ENCODE measurements at places on chromosomes 4 and X. TPM values are rescaled to one million over a fixed set of nuclear protein-coding genes. Genes with fewer than 3 reads are reported as not detected.

DCLK2 gene
- 203 TPM for total RNA-seq

RAB39B gene
- 27.2 TPM for total RNA-seq

DRD5 gene
- total RNA-seq: 0.63 TPM

ZNF81 gene
- total RNA-seq: 25.0 TPM

CT45A1 gene
- not detected for total RNA-seq

C4orf51 gene
- total RNA-seq: not detected

ATP6AP2 gene
- 102 TPM for total RNA-seq

ASB9 gene
- total RNA-seq: 1.6 TPM

IGFBP7 gene
- 33.5 TPM for total RNA-seq

SLC10A4 gene
- 5.6 TPM for total RNA-seq

ADD1 gene
- total RNA-seq: 324 TPM

FSTL5 gene
- 32.2 TPM for total RNA-seq

LARP7 gene
- total RNA-seq: 32.6 TPM

PF4V1 gene
- not detected for total RNA-seq

RBMX2 gene
- total RNA-seq: 31.0 TPM

MMRN1 gene
- 3.8 TPM for total RNA-seq

ADH7 gene
- total RNA-seq: not detected

ATP5ME gene
- total RNA-seq: 86.1 TPM

GLRA2 gene
- total RNA-seq: 86.1 TPM

CLCN4 gene
- total RNA-seq: 56.3 TPM

VCX gene
- not detected for total RNA-seq

LDB2 gene
- 133 TPM for total RNA-seq
